Activated CD4-positive, alpha-beta T cell treated with anti-CD3 and anti-CD28 coated beads, Interleukin-2, amount 10 ng/mL, durations not matched to agents 24 days and 14 days (primary cell): ENCODE measurements at places on chromosomes 11 and 22. TPM values are rescaled to one million over a fixed set of nuclear protein-coding genes. Genes with fewer than 3 reads are reported as not detected.

- DNase-seq = no peak
These were observed 60.1 kb downstream of the ARFGAP3 start for GRCh38 chr22:42797011-42797410.

- DNase-seq = no peak
These were observed 7.5 kb upstream of the SEZ6L start for GRCh38 chr22:26161746-26162145.

DNA sequence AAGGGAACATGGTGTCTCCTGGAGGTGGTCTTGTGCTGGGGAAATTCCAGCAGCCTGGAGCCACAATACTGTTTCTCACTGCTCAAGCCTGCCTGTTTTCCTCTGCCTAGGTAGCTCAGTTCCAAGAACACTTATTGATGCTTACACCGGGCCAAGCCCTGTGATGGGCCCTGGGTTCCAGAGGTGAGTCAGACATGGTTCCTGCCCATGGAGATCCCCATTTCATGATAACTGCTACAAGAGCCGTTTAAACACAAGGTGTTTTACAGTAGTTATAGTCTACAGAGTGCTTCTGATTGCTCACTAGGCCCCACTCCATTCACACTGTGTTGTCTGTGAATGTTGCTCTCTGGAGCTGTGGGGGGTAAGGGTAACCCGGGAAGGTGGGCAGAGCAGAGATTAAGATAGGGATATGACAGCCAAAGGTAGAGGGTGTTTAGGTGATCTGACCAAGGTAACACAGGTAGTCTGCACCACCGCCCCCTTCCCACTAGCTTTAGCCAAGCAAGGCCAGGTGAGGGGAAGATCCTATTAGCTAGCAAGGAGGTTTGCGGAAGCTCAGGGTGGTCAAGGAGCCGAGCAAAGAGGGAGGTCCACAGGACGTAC is 696 bp upstream of the MICAL2 start:
- DNase-seq = peak; percentile 80

- DNase-seq = peak; percentile 71
These were observed at the start of gene OVOL1 for GRCh38 chr11:65786786-65787636. OVOL1 (plus strand) TSS chr11:65787063; CDS start chr11:65787374, 311 bp downstream.

- no peak for DNase-seq
These were observed 3.5 kb downstream of the CRYBB1 start for GRCh38 chr22:26614322-26614721.

GRCh38 chr11:110410651-110411050 is 19.1 kb upstream of the FDX1 start:
- no peak for DNase-seq

Gene RASL10A
- total RNA-seq = 0.30 and 0.64 TPM in 2 replicates

Gene CD3D
- total RNA-seq = 381 and 400 TPM in 2 replicates

DNA sequence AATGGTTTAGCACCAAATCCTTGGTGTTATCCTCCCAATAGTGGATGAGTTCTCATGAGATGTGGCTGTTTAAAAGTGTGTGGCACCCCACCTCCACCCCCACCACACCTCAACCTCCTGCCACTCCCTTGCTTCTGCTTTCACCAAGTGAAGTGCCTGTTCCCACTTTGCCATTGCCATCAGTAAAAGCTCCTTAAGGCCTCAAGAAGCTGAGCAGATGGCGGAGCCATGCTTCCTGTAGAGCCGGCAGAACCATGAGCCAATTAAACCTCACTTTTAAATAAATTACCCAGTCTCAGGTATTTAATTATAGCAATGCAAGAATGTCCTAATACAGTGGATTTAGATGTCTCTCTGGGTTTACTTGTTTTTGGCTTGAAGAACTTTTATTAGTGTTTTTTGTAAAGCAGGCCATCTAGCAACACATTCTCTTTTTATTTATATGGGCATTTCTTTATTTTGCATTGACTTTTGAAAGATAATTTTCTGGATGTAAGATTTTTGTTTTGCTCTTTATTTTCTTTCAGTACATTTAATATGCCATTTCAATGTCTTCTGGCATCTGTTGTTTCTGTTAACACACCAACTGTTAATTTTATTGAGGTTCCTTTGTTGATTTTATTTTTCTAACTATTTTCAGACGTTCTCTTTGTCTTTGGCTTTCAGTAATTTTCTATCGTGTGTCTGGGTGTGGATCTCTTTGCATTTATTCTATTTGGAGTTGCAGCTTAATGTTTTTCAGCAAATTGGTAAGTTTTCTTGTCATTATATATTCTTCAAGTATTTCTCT is 724.5 kb upstream of the CNTN5 start:
- DNase-seq = no peak

GRCh38 chr11:80843266-80843974 is 1402.6 kb upstream of the TENM4 start:
- no peak for DNase-seq

DNA sequence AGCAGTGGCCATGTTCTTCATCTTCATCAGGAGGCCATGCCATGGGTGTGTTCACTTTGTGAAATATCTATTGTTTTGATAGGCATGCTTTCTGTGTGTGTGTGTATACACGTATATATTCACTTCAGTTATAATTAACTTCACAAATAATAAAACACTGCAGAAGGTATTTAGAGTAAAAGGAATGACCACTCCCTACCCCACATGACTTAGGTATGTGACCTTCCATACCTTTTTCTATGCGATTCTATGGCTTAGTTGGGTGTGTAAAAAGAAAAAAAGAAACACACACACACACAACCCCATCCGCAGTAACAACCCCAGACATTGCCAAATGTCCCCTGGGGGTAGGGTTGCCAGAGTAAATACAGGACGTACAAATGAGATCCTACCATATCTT is 72.0 kb downstream of the CYTH4 start:
- DNase-seq = no peak

DNA sequence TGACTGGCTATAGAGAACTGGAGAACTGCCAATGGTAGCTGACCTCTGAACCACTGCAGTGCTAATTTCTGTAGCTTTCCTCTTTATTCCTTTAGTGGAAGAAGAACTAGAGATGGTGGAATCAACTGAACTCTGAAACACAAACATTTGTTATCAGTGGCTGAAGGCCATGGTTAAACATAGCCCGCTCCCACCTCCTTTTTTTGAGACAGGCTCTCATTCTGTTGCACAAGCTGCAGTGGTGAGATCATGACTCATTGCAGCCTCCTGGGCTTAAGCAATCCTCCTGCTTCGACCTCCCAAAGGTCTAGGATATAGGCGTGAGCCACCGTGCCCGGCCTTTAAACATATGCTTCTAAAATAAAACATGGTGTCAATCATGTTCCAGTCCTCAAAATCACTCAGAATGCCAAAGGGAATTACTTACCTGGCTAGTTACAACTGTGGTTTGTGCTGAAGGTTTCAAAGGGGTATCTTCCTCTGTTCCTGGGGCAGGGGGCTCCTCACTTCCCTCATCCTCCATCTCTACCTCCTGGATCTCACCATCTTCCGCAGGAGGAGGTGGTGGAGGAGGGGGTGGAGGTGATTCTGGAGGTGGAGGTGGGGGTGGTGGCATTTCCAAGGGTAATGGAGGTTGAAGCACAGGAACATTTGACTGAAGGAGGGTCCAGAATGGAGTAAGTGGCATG is 9.0 kb upstream of the AGBL2 start:
- no peak for DNase-seq

- no peak for DNase-seq
These were observed 12.8 kb downstream of the MAPK8IP2 start for GRCh38 chr22:50613291-50613981.

DNA sequence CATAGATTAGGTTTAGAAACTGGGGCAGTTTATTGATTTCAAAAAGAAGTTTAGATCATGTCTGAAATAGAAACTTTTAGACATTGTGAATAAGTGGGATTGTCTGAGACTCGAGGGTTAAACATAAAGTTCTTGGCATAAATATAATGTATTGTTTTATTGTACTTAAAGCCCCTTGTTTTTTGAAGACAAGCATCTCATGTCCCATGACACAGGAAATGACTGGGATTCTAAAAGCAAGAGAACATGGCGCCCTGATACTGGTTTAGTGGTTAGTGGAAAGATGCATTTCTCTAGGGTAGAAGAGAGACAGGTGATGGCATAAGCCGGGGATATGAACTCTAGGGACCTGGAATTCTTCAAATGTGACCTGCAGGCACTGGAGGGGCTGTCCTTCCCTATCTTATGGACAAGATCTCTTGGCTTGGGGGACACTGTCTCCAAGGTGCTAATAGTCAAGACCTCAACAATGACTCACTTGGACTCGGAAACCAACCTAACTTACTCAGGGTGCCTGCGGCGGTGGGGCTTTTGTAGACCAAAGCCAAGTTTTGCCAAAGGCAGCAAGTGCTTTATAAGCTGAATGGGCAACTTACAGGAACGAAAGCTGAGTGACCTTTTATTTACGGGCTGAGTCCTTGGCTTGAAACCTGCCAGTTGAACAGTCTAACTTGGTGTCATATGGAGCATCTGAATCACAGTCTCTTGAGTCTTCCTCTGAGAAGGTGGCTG is 48.2 kb downstream of the UBASH3B start:
- no peak for DNase-seq

Gene APOA4
- not detected in 2 replicates for total RNA-seq

Gene SLC22A25
- total RNA-seq = not detected in 2 replicates

Gene DEUP1
- not detected in 2 replicates for total RNA-seq

GRCh38 chr22:27386186-27386585 is 415.4 kb downstream of the MN1 start:
- no peak for DNase-seq

Gene PLEKHA7
- 16.7 and 20.7 TPM in 2 replicates for total RNA-seq

- DNase-seq = no peak
These were observed 205.1 kb upstream of the CADM1 start for GRCh38 chr11:115709297-115709696.

Gene KLHL35
- 1.7 and 2.0 TPM in 2 replicates for total RNA-seq

- DNase-seq = no peak
These were observed 91.9 kb upstream of the TP53I11 start for GRCh38 chr11:45042560-45042959.

DNA sequence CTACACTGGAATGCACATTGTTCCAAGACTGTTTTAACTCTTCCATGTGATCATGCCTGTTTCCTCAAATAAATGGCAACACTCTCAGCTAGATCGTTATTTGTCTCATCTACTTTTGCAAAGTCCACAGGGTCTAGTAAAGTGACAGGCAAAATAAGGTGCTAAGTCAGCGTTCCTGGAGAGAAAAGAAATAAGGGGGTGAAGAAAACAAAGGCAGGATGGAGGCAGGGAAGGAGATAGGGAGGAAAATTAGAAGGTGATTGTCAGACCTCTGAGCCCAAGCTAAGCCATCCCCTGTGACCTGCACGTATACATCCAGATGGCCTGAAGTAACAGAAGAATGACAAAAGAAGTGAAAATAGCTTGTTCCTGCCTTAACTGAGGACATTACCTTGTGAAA is 132.1 kb downstream of the RAB38 start:
- no peak for DNase-seq

DNA sequence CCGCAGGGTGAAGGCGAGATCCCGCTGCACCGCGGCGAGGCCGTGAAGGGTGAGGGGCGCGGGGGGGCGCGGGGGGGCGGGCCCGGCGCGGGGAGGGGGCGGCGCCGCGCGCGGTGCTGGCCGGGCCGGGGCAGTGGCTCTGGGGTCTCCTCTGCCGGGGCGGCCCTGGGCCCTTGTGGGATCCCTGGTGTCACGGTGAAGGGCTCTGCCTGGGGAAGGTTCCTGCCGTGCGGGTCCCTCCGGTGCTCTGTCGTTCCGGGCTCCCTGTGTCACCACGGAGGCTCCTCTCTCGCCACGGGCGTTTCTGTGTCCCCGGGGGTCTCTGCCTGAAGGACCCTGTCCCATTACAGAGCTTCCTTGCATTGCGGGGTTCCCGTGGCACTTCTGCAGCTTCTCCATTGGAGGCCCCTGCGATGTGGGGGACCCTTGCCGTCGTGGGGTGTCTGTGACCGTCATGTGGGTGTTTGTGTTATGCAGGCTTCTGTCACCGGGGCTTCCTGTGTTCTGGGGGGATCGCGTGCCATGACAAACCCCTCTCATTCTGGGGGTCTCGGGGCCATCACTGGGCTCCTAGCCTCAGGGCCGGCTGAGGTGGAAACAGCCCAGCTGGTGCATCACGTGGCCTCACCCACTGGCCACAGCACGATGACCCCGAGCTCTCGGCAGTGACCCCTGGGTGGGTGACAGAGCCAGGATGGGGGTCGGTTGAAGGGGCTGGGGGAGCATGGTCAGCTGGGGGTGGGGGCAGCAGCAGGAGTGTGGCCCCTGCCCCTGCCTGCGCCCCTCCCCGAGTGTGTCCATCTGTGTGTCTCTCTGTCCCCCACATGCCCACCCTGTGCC is 25.3 kb downstream of the SHANK3 start:
- no peak for DNase-seq

- no peak for DNase-seq
These were observed 18.4 kb downstream of the OSBPL5 start for GRCh38 chr11:3146612-3147256.

Gene HIPK3
- 35.4 and 37.5 TPM in 2 replicates for total RNA-seq

GRCh38 chr22:39089928-39090327 is 7.1 kb upstream of the APOBEC3H start:
- DNase-seq = no peak

GRCh38 chr22:37080438-37080837 is 28.9 kb downstream of the KCTD17 start:
- peak; percentile 71 for DNase-seq

- DNase-seq = no peak
These were observed 740.5 kb downstream of the BRD1 start for GRCh38 chr22:49087198-49087597.

DNA sequence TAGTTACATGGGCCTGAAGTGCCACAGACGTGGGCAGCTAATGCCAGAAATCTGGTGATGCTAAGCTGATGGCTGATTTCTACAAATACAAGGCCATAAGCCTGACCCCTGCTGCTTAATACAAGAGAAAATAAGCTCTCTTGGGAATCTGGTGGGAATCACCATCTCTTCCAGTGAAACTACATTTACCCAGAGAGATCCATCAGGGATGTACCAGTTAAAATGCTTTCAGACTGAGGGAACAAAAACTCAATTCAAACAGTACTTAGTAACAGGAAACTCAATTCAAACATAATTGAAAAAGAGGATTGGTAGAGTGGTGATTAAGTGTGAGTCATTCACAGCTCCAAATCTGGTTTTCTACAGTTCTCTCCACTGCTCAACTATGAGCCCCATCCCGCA is 1.7 kb upstream of the CAVIN3 start:
- no peak for DNase-seq

DNA sequence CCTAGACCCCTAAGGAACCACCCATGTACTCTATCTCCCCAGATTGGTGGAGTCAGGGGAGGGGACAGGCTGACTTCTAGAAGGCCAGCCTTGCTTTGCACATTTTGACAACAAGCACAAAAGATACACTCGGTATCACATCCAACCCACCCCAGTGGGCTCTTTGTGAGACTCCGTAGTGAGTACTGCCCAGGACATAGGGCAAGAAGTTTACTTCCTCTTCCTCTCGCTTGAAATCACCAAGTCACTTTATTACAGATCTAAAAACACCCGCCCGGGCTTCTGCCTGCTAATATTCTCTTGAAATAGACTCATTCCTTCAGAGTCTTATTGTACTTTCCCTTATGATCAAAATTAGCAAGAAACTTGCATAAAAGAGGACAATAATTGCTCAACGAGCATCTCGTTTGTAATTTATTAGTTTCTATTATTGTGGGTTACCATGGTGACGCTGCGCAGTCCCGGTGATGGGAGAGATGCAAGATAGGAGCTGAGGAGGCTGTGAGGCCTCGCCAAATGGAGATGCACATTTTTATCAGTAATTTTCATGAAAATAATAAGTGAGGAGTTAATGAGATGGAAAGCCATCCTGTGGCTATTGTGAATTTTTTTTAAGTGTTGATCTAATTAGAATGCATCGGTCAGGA is 96.9 kb downstream of the FEZ1 start:
- no peak for DNase-seq

GRCh38 chr11:56916162-56916561 is 72.6 kb upstream of the OR5AK2 start:
- no peak for DNase-seq

Gene PRG3
- total RNA-seq = not detected in 2 replicates

Gene PRSS23
- total RNA-seq = 37.8 and 43.9 TPM in 2 replicates

Gene MPPED2
- total RNA-seq = not detected in 2 replicates
